ENCODE measurements at places on chromosomes 1 and 21.
A peak's percentile ranks its signal among the peaks of the same experiment; 100 is the strongest.

GRCh38 chr1:30146448-30146847 lies 576.9 kb downstream of the MATN1 start:
- DNase-seq = no peak

DNA sequence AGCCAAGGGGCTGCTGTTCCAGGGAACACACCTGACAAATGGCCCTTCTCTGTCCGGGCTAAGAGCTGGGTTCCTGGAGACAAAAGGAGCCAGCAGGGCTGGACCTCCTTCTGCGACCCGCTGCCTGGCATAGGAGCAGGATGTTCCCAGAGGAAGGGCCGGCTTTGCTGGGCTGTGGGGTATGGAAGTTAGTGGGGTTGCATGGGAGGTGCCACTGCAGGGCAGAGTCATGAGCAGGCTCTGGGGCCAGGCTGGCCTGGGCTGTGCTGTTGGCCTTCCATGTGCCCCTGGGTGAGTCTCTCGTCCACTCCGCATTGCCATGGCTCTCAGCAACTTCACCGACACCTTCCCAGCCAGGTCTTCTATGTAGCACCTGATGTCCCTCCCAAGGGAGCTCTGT lies 507.6 kb downstream of the PTPRU start:
- no peak for DNase-seq

DNA sequence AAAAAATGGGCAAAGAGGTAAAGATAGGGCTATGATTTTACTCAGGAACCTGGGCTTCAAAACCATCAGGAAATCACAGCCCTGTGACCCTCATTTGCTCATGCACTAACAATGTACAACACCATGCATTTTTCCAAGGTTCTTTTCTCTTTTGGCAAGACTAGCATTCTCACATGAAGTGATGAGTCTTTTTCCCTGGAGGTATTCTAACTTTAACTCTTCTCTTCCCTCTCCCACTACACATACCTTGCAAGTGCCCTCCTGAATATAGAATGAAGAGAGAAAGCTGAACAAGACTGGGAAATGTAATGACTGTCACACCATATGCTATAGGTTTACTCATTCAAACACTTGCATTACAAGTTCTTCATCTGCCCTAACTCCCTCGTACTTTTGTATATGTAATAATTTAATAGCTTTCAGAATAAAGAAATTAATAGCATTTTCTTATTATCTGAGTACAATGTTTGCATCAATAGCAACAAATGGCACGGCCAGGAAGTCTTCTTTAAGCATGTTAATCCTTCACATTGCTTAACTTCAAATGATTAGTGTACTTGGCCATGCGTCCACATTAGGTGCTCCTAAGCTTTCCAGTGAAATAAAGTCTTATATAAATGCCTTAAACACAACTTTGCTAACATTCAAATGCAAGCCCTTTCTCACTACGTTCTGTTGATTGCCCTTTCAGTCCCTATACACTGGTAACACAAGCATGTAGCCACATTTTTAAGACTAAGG lies 1.8 kb downstream of the NIBAN1 start:
- no peak for DNase-seq

- DNase-seq = no peak
Measured at GRCh38 chr1:16143566-16144324, 12.1 kb downstream of the EPHA2 start.

DNA sequence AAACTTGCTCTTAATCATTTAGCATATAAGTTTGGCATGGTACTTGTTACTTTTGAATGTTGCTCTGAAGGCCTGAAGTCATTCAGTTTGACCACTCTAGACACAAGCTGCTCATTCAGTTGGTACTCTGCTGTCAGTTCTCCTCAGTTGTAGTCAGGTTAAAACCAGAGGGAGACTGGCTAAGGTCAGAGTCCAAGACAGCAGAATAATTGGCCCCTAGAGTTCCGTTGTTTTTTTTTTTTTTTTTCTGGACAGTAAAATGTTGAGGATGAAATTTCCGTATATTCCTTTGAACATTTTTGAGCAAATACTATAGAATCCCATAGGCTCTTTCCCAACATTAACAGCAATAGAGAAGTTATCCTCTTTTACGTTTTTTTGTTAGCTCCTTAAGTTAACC lies 9.4 kb downstream of the ZBTB40 start:
- DNase-seq = no peak

DNA sequence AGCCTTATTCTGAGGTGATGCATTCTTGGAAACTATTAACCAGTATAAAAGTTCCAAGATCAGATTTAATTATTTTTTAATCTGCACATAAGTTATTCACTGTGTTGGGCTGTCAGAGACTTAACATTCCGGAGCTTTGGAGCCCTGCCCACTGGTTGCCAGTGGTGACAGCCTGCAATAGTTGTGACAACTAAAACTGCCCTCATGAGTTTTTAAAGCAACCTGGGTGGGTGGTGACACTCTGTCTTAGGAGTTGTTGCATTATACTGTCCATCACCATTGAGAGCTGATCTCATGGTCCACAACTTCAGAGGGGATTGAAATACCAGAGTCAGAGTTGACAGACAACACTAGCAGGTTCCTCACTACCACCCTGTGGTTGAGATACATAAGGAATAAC lies 653.9 kb upstream of the USP24 start:
- DNase-seq = no peak

DNA sequence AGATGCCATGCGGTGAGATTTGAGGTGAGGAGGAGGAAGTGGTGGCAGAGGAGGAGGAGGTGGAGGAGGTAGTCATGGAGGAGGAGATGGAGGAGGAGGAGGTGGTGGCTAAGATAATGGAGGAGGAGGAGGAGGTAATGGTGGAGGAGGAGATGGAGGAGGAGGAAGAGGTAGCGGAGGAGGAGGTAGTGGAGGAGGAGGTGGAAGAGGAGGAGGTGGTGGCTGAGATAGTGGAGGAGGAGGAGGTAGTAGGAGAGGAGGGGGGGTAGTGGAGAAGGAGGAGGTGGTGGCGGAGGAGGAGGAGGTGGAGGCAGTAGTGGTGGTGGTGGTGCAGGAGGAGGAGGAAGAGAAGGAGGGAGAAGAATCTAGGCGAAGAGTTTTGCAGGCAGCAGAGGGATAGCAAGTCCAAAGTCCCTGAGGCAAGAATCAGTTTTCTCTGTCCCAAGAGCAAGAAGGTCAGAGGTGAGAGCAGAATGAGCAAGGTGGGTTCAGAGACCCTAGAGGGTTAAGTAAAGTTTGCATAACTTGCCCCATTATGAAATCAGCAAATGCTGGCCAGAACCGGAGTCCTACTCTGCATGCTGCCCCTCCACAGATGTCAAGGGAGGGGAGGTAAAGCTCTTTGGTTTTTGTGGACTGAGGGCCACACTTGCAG lies 38.9 kb upstream of the GNPAT start:
- DNase-seq = peak; percentile 54

DNA sequence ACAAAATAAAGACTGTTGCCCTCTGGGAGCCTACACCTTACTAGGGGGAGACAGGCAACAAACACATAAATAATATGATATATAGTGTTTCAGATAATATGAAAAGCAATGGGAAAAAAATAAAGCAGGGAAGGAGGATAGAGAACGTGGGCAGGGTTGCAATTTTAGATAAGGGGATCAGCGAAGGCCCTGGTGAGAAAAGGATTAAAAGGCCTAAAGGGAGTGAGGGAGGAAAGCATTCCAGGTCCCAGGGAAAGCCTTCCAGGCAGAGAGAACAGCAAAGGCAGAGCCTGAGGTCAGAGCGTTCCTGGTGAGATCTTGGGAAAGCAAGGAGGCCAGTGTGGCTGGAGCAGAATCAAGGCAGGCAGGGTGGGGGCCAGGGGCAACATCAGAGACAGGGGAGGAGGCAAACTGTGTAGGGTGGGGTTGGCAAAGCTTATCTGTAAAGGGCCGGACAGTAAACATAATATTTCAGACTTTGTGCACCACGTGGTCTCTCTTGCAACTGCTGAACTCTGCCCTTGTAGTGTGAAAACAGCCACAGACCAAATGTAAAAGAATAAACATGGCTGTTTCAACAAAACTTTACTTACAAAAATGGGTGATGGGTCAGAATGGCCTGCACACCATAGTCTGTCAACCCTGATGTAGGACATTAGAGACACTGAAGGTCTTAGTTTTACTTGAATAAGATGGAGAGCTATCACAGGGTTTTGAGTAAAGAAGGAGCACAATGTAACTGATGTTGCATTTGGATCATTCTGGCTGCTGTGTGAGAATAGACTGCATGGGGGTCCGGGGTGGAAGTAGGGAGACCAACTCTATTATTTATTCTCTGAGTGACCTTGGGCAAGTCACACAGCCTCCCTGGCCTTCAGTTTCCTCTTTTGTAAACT lies 13.3 kb upstream of the CPT2 start:
- DNase-seq = no peak

- DNase-seq = no peak
Measured at GRCh38 chr1:169122976-169123375, 16.5 kb downstream of the ATP1B1 start.

GRCh38 chr1:21634806-21635535 lies 34.2 kb downstream of the RAP1GAP start:
- no peak for DNase-seq

DNA sequence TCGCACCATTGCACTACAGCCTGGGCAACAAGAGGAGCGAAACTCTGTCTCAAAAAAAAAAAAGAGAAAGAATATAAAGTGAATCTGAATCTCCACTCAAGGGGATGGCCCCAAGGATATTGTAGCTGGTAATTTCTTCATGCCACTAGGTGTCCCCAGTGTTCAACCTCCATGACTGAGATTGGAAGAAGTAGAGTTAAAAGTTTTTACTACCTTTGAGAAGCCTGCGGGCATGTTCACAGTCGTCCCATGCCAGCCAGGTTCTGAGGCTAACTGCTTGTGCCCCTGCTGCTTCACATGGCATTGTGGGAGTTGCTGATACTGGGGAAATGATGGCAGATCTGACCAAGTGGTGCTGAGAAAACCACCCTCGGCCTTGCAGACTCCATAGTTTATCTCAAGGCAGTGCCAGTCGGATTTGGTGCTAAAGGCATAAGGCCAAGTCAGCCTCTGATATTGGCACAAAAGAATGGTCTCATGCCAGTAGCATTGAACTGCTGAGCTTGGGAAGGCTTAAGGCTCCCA lies 10.8 kb upstream of the SHISA4 start:
- DNase-seq = peak; percentile 28
